ENCODE measurements at places on chromosomes 2 and 18. TPM values are rescaled to one million over a fixed set of nuclear protein-coding genes. Genes with fewer than 3 reads are reported as not detected.

Gene IFIH1
- total RNA-seq, result 26.7 TPM

Gene LIMS3
- total RNA-seq, result 0.65 TPM

Gene SP140
- 60.8 TPM for total RNA-seq

Gene TMEM185B
- total RNA-seq, result 28.0 TPM

Gene SLC9A4
- 0.11 TPM for total RNA-seq

Gene CNDP1
- 0.26 TPM for total RNA-seq

Gene B3GNT7
- 0.19 TPM for total RNA-seq

Gene FHOD3
- not detected for total RNA-seq

GRCh38 chr2:134231301-134231964, 22.4 kb upstream of the MGAT5 start:
- ATAC-seq, result peak; percentile 5

DNA sequence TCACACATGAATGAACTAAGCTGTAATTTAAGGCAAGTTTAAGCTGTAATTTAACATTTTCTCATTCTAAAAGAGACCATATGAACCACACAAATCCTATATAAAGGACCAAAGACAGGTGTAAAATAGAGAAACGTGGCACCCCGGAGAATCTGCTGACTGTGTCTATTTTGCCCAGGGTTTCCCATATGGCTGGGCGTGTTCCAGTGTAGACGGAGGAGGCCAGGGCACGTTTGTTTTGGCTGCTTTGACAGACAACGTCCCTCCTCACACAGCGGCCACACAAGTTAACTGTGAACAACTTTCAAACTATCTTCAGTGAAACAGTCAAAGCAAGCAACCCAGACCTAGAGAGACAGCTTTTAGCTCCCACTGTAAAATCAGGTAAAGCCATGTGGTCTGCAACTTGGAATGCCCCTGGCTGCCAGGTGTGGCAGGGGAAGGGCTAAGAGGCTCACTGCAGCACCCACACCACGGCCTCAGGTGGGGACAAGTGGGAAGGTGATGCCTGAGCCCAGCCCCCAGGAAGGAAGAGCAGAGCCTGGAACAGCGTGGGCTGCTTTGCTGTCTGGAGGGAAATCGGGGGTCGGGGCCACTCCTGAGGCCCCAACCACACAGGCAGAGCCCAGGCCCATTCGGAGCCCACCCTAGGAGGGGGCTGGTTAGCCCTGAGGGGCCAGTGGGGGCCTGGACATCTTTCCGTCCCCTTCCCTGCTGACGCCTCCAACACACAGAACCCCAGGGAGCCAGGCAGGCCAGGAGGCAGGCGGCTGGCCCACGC, 40.7 kb downstream of the SLC66A2 start:
- ATAC-seq, result no peak

- no peak for ATAC-seq
These were observed 35.1 kb downstream of the YWHAQ start for GRCh38 chr2:9595746-9596145.

GRCh38 chr2:128314348-128315121, 4.1 kb downstream of the HS6ST1 start:
- ATAC-seq, result no peak

DNA sequence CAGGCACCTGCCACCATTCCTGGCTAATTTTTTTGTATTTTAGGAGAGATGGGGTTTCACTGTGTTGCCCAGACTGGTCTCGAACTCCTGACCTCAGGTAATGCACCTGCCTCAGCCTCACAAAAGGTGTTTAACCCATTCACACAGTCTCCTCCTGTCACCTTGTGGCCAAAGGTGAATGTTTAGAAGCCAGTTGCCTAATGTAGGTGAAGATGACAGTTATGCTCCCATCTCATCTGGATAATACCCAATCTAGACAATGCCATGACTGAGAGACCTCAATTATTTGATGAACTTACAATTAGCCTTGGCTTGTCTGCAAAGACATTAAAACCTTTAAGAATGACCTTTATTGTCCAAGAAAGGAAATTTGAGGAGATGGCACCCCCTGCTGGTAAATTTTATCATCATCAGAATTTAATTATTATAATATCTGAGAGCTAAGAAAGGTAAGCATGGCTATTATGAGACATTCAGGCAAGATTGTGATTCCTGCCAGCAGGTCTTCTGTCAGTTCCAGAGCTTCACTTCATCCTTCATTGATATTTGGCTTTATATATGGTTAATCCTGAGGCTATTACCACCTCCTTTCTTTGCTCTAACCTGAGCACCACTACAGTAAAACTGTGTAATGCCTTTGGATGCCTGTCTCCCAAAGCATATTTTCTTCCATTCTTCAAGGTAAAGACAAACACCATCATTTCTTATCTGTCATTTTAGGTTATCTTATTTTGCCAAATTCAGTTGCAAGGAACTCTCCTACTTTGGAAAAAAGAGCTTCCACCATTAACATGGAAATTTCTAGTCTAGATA, 117.6 kb downstream of the FAM124B start:
- ATAC-seq, result no peak

- ATAC-seq, result no peak
These were observed 463.2 kb upstream of the CDH7 start for GRCh38 chr18:65287652-65288051.

DNA sequence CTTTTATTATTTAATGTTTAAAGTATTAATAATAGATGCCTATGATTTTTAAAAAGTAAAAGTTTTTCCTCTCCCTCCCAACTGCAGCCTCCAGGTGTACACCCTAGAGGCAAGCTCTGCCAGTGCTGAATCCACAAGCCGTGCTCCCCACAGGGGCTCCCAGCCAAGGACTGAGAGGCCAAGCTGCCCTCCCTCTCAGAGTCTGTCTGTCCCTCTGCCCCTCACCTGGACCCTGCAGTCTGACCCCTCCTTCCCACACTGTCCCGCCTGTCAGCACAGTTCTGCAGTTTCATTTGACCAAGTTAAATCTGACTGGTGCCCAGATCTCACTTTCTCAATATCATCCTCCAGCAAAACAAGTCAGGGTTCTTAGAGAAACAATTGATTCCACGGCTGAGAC, 14.8 kb upstream of the PROC start:
- no peak for ATAC-seq

- no peak for ATAC-seq
These were observed 61.7 kb downstream of the MAP4K4 start for GRCh38 chr2:101759162-101759561.

DNA sequence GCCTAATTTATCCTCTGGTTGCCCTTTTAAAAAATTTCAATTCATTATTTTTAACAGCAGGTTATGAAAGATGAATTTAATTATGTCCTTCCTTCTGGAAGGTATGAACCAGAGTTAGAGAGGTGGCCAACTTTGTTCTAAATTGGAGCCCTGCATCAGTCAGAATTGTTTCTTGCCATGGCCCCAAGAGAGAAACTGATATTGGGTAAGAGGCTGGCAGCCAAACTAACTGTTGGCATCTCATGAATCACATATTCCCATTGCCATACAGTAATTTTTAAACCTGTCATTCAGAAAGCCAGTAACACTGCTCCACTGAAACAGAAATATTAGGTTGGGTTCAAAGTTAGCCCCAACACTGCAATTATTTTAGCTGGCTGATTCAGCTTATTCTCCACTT, 67.4 kb downstream of the SMAD2 start:
- ATAC-seq, result no peak

GRCh38 chr18:36831139-36831538, 2.2 kb downstream of the KIAA1328 start:
- ATAC-seq, result peak; percentile 31

GRCh38 chr2:113869253-113869652, 20.6 kb upstream of the ACTR3 start:
- no peak for ATAC-seq
